Stimulated activated CD8-positive, alpha-beta memory T cell treated with anti-CD3 and anti-CD28 coated beads, Interleukin-7, amount 100 ng/mL, for 48 hours (primary cell): ENCODE measurements at places on chromosomes 12 and 14.

- no peak for DNase-seq
These were observed 1036.1 kb upstream of the TMEM132C start for GRCh38 chr12:127230843-127231260.

DNA sequence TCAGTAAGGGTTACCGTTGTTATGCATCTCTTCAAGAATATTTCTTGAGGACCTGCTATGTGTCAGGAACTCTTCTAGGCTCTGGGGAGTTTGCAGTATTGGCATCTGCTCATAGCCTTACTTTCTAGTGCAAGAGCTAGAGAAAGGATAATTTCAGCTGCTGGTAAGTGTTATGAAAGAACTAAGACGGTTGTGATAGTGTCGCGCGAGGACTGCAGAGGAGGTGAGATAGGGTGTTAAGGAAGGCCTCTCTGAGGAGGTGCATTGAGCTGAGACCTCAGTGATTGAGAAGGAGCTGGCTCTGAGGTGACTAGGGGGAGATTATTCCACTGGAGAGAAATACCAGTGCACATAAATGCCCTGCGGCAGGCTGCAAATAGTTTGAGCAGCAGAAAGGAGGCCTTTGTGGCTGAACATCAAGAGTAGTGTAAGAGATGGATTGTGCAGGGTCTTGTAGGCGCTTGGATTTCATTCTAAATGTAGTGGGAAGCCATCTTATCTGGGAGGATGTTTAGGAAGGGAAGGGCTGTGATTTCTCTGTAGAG is 824 bp downstream of the DDX55 start:
- DNase-seq = no peak

GRCh38 chr14:30990770-30991169 is 34.7 kb upstream of the AP4S1 start:
- no peak for DNase-seq

- no peak for DNase-seq
These were observed 1.3 kb downstream of the CLSTN3 start for GRCh38 chr12:7131502-7131866.

GRCh38 chr14:72558721-72559120 is 335.2 kb downstream of the DPF3 start:
- no peak for DNase-seq

DNA sequence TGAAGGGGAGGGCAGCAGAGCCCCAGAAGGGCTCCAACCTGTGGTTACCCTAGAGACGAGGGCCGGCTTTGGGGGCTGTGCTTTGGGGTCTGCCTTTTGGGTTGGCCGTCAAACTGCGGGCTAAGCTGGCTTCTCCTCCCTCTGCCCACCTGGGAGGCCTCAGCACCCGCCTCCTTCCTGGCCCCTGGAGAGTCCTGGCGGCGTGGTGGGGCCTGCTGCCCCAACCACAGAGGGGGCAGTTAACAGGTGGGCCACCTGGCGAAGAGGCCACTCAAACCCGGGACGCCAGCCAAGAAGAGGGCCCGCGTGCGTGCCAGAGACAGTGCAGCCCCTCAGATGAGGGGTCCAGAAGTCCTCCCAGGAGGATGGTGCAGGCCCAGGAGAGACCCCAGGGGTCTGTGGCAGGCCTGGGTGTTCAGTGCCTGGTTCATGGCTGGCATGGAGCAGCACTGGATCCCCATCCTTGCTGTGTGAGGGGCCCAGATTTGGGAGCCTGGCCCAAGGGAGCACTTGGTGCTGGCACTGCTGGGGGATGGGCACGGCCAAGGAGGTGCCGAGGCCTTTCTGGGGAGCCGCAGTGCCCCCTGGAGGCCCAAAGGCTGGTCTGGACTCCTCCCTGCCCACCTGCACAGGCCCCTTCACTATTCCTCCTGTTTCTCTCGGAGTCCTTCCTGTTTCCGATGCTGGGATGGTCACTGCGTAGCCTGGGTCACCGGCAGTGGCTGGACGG is 48.8 kb downstream of the LRCOL1 start:
- no peak for DNase-seq

DNA sequence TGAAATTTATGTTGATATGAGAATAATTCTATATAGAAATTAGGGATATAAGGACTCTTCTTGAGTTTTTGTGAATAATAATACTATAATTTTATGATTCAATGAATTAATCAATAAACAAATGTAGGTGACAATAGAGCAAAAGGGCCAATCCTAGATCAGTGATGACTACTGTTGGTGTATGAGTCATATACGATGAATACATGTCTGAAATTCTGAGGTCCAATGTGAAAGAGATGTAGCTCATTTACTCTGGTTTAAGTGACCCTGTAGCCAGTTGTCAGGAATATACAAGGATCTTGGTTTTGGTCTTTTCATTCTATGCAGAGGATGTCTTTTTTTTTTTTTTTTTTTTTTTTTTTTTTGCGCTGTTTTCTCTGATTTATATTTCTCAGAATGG is 72.1 kb upstream of the RTL1 start:
- no peak for DNase-seq

- no peak for DNase-seq
These were observed 31.6 kb downstream of the MOAP1 start for GRCh38 chr14:93153121-93153520.

DNA sequence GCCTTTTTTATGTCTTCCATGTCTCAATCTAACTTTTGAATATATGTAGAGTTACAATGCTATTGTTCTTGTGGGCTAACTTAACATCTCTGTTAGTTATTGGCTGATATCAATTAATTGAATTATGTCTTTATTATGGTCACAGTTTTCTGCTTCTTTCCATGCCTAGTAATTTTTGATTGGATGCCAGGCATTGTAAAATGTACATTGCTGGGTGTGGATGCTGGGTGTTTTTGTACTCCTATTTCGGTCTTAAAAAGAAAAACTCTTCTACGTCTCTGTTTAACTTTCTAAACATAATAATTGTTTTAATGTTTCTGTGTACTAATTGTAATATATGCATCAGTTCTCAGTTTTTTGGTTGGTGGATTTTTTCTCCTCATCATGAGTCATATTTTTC is 296.1 kb upstream of the PRICKLE1 start:
- no peak for DNase-seq

DNA sequence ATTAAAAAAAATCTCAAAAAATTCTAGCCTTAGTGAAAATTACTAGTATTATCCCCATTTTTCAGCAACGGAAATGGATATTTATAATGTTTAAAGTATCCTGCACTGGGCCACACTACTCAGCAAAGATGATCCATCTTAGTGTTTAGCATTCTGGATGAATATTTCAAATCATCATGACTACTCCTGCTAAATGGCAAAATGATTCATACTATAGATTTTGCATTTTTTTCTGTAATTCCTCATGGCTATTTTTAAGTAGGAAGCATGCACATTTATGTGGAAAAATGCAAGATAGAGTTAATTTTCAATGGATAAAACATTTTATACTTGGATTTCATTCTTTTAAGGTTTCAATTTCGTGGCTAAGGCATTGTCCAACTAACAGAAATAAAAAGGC is 59.6 kb downstream of the LRFN5 start:
- no peak for DNase-seq

- DNase-seq = no peak
These were observed 33.6 kb downstream of the GYS2 start for GRCh38 chr12:21571046-21571445.

DNA sequence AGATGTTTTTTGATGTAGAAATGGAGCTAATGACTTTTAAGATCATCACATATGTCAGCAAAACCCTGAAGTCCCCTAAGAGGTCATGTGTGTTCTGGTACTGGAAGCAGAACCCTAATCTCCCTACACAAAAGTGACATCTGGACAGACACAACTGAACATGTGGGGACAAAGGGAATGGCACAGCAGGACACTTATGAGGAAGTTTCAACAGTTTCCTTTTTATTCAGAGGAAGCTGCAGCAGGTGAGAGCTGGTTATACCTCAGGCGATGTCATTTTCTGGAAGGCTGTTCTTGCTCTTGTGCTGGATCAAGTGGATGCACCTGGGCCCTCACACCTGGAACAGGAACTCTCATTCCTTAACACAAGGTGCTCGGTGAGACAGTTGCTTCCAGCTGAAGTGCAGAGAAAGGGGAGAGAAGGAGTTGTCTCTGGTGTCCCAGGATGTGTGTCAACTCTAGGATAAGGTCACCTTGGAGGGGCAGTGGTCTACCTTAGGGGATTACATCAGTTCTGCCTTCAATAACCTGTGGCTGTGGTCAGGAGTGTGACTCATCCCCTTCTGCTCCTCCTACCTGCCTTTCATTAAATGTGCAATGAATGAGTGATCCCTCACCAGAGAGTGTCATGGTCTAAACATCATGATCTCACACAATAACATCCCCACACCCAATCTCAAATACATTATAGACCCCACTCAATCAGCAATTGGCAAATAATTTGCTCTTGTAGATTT is 463.4 kb downstream of the TMEM121 start:
- DNase-seq = no peak

- DNase-seq = no peak
These were observed 21.0 kb downstream of the FGD4 start for GRCh38 chr12:32420356-32420755.

DNA sequence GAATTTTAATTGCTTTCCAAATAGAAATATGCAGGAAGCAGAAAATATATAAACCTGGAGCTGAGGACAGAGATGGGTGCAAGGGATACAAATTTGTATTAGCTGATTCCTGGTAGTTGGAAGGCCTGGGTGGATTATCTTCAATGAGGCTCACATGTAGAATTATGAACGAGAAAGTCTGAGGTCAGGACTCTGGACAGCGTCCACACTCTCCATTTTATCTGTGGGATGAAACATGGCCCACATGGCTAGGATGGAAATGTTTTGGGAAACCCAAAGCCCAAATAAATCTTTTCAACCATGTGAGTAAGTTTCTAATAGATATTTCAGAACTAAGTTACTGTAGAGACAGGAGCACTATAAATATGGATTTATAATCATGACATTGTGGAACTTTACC is 256.1 kb downstream of the APAF1 start:
- no peak for DNase-seq

- no peak for DNase-seq
These were observed 32.1 kb upstream of the PPM1H start for GRCh38 chr12:62966990-62967506.

- no peak for DNase-seq
These were observed 427.6 kb downstream of the ZFP36L1 start for GRCh38 chr14:68365228-68365627.

GRCh38 chr14:104712881-104713734 is 10.9 kb upstream of the ADSS1 start:
- DNase-seq = no peak

- no peak for DNase-seq
These were observed 116.0 kb upstream of the LRIG3 start for GRCh38 chr12:59036347-59036746.

GRCh38 chr12:56082967-56083366 is 3.0 kb downstream of the ERBB3 start:
- no peak for DNase-seq

GRCh38 chr12:102426599-102427542 is 53.5 kb downstream of the IGF1 start:
- DNase-seq = no peak

DNA sequence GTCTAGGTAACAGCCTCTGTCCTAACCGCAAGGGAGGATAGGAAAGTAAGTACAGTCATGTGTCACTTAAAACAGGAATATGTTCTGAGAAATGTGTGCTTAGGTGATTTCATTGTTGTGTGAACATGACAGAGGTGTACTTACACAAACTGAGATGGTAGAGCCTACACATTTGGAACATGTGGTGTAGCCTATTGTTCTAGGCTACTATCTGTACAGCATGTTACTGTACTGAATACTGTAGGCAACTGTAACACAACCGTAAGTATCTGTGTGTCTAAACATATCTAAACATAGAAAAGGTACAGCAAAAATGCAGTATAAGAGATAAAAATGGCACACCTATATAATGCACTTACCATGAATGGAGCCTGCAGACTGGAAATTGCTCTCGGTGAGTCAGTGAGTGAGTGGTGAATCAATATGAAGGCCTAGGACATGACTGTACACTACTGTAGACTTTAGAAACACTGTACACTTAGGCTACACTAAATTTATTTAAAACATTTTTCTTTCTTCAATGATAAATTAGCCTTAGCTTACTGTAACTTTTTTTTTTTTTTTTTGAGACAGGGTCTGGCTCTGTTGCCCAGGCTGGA is 13.2 kb upstream of the MDM2 start:
- no peak for DNase-seq

DNA sequence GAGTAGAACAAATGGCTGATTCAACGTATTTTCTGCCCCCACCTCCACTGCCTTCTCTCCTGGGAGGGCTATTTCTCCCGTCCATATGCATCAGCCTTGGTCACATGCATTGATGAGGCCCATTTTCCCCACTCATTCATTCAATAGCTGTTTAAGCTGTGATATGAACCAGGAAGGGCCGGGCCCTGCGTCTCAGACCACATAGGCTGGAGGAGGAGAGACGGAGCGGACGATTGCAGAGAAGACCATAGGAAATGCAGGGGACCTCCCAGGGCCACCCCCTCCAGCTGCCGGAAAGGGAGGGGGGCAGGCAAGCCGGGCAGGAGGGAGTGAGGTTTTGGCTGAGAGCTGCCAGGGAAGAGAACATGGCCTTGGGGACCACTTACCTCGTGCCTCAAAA is 104.4 kb upstream of the TMEM132D start:
- DNase-seq = no peak

- DNase-seq = no peak
These were observed 234.8 kb upstream of the FKBP4 start for GRCh38 chr12:2559931-2560330.

GRCh38 chr12:120687578-120688289 is 785 bp downstream of the MLEC start:
- DNase-seq = no peak

GRCh38 chr12:2306012-2306411 is 253.2 kb downstream of the CACNA1C start:
- no peak for DNase-seq

DNA sequence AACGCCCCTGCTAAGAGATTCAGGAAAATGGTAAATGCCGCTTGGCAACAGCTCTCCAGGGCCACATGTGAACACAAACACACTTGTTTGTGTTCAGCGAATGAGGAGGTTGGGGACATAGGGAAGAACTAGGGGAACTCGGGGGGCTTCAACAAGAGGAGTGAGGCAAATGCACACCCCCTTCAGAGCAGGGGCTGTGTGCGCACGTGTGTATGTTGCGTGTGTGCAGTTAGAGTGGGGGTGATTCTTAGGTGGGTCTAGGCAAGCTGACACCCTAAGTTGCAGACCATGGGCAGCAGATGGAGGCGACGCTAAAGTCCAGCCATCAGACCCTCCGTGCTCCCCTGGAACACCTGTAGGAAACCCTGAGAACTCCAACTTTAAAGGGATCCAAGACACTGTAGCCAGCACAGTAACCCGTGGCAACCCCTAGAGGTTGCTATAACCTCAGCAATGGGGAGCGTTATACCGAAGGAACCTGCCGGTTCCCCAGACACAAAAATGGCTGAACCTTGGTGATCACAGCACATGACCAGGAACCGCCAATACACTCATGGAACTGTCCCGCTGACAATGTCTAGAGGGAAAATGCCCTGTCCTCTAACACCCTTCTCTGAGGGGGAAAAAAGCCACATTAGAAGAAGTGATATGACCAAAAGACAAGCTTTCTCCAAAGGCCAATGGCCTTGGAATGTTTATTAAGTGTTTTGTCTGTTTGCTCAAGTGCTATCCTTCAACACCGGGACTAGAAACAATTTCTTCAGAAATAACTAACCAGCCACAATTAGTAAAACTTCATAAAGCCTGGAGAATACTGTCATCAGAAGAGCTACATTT is 86.5 kb upstream of the CEP83 start:
- DNase-seq = no peak
